ENCODE measurements at places on chromosomes 2 and 18.

DNA sequence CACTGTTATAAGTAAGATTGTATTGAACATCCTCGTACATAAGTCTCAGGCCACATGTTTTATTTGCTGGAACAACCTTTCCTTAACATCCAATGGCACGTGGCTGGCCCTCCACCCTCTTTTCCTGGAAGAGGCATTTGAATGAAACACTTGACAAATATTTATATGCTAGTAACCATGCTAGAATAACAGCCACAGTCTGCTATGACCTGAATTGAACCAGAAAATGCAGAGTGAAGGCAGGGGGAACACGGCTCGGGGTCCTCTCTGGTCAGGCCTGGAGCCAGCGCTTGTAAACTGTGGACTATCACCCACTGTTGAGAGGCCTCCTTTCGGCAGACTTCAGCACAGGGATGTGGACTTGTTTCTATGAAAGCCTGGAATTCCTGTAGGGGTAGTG is 198.2 kb upstream of the COPS8 start:
- no peak for DNase-seq

DNA sequence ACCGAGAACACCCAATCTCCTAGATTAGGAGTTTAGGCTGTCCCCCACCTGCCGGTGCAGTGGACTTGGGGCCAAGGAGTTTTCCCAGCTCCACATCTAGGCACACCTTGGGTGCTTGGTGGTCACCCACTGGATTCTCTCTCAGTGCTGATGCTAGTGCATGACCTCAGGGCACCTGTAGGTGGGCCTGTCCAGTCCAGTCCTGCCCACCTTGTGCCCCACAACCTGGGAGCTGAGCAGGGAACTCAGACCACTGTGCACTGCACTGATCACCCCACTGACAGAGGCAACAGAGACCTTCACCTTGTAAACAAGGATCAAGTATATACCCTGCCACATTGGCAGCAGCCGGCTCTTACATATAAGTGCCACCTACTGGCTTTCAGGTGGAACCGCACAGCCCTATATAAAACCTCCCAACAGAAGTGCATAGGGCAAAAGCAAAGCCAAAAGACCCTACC is 12.7 kb upstream of the CDH19 start:
- peak; percentile 15 for DNase-seq

DNA sequence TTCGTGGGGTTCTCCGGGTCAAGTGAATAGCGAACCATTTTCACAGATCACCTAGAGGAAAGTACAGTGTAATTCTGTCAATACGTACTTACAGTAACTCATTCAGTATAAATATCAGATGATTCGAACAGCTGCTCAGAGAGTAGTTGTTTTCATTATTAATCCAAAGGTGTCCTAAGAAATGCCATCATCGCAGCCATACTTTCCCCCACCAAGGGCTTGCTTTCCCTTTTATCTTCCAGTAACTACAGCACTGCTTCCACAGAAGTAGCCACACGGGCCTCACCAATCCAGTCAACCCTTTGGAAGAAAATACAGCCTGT is 4.5 kb upstream of the C18orf32 start:
- DNase-seq = no peak

GRCh38 chr2:164565359-164565758 is 55.9 kb downstream of the GRB14 start:
- DNase-seq = no peak

DNA sequence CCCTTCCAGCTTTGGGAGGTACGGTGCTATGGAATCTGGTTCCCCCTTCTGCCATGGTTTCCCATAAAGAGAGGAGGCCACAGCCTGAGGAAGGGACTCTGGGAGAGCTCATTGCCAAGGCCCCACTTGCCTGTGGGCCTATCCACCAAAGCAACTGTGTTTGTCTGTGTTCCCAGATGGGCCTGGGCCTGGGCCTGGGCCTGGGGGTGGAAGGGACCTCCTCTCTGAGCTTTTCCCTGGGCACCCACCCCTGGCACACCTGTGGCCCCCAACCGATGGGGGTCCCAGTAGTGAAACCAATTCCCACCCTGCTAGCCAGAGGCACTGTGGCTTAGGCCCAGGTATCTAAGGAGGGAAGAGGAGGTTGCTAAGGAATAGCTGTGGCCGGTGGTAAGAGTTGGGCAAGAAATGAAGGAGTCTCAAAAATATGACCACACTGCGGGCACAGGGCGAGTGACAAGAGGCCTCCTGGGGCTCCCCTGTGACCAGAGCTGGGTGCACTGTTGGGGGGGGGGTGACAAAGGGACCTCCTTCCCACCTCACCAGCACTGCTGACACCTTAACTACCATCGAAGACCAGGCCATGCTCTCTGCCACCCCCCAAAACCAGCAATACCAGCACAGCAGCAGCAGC is 4.9 kb upstream of the DUSP2 start:
- DNase-seq = no peak

- DNase-seq = no peak
Measured at GRCh38 chr2:204114295-204115136, 178.0 kb downstream of the ICOS start.

DNA sequence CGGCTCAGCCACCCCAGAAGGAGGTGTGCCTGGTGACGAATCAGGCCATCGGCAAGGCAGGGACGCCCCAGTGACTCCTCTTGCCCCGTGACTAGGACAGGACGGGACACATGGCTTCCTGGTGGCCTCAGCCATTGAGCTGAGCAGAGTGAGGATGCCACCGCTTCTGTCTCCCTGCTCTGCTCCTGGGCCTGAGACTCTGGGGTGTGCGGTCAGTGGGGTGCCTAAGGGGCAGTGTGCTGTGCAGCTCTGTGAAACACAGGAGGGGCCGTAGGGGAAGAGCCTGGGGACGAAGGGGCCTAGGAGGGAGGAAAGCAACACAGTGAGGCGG is 24.3 kb downstream of the IGFBP5 start:
- DNase-seq = no peak

DNA sequence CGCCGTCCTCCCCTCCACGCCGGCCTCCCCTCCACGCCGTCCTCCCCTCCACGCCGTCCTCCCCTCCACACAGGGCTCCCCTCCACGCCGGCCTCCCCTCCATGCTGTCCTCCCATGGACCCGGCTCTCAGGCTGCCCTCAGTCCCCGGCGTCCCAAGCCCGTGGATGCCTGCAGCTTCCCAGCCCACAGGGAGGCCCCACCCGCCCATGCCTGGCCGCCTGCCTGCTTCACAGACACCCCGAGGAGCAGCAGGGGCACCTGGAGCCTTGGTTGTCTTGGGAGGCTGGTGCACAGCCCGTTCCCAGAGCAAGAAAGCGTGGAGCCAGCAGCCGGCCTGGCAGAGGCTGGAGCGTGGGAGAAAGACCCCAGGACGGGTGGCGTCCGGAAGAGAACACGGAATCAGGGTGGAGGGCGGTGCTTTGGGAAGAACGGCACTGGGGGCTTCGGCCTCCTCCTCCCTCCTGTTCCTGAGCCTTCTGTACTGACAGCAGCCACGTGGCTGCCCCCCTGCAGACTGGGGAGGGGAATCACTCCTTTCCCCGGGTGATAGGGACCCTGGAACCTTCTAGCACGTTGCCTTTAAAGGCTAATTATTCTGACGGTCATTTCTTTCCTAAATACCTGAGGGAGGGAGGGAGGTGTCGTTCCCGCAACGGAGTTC is 26.2 kb upstream of the KCNG2 start:
- no peak for DNase-seq

GRCh38 chr2:155381436-155381835 is 682.9 kb downstream of the KCNJ3 start:
- no peak for DNase-seq

DNA sequence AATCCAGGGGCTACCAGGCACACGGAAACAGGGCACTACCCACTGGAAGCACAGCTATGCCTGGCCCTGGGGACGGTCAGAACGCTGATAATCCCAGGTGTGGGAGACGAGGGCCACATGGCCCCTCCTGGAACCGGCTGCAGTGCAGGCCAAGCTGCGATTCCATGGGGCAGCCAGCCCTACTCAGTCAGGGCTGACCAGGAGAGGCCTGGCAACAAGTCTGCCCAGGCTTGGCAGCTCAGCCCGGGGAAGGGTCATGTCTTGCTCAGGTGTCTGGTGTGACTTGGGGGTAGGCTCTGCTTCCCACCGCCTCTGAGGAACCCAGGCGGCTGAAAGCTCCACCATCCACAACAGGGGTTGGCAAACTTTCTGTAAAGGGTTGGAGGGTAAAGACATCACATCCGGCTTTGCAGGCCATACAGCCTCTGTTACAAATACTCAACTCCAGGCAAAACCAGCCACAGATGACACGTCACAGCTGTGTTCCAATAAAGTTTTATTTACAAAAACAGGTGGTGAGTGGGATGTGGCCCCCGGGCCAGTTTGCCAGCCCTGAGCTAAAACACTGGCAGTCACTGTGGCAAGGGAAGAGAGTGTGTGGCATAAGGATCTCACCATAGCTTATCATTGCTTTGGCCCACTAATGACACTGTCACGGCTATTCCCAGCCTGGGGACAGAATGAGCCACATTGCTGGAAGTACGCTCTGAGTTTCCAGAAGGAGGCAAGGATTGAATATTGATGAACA is 85.2 kb downstream of the NDUFA10 start:
- no peak for DNase-seq

DNA sequence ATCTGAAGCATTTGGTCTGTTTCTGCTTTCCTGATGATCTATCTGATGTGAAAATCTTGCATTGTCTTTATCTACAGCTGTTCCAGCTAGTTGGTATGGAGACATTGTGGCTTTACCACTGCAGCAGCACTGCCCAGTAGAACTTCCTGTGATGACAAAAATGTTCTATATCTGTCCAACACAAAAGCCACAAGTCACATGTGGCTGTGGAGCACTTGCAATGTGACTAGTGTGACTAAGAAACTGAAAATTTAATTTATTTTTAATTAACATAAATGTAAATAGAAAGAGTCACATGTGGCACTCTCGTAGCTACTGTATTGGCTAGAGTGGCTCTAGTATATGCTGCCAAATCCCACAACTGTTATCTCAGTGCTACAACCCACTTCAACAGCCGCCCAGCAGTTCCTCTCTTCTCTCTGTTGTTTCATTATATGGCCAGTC is 425.7 kb downstream of the SETBP1 start:
- DNase-seq = no peak

GRCh38 chr18:61595615-61596251 is 262.5 kb downstream of the CDH20 start:
- no peak for DNase-seq

DNA sequence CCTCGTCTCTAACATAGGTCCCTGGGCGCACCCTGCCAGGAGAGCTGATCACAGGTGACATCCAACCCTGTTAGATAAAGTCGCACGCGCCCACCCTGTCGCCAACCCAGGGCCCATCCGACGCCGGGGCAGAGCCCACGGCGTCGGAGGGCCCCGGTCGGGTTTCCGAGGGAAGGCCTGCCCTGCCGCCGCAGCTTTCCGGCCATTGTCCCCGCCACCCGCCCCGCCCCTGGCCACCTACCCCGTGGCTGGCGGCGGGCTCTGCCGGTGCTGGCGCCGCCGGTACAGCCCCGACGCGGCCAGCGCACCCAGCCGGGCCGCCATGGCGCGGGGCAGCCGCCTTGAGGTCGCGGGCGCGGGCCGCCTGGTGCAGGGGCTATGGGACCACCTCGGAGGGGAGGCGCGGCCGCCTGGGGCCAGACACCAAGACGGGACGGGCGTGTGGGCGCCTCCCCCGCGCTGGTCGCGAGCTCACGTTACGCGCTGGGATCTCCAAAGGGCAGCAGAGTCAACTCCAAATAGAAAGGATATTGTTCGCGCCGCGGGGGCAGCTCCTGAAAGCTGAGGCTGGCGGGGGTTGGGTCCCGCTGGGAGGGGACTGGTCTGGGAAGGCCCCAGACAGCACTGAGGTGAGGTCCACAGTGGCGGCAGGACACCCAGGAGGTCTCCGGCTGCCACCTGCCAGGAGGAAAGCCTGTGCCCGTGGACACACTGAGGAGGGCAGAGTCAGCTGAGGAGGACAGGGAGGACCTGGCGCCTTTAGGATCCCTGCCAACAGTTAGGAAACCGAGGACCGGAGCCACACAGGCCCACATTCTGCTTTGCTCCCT is 11.1 kb downstream of the LIMS2 start:
- DNase-seq = no peak

DNA sequence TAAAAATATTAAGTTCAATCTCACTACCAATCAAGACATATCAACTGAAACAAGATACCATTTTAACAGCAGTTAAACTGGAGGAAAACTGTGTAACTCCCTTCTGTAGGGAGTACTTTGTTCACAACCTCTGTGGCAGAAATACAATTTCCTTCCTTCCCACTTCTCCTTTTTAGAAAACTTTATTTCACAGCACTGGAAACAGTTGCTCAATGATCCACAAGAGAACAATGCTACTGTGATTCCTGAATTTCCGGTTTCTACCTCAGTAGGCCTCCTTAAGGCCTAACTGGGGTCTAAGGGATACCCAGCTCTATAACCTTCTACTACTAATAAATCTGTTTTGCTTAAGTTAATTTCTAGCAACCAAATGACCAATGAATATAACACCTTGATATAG is 14.1 kb downstream of the TLK1 start:
- DNase-seq = no peak

DNA sequence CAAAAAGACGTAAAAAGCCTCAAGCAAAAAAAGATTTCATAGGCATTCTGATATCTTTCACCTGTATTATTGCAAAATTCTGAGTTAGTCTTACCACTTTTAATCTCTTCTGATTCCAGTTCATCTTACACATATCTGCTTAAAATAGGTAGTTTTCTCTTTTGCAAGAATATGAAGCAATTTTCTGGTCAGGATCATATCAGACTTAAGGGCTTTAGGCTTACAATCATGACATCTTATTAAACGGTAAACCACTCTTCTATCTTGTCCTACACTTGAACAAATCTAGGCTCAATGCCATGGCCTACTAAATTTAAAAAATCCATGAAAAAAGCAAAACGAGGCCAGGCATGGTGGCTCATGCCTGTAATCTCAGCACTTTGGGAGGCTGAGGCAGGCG is 50.1 kb upstream of the GAREM1 start:
- no peak for DNase-seq

DNA sequence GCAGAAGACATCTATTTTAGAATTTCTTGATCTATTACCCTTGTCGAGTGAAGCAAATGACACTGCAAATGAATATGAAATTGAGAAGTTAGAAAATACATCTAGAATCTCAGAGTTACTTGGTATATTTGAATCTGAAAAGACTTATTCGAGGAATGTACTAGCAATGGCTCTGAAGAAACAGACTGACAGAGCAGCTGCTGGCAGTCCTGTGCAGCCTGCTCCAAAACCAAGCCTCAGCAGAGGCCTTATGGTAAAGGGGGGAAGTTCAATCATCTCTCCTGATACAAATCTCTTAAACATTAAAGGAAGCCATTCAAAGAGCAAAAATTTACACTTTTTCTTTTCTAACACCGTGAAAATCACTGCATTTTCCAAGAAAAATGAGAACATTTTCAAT is 370.4 kb downstream of the XIRP2 start:
- DNase-seq = no peak

GRCh38 chr2:3747032-3747654 is 43.8 kb downstream of the DCDC2C start:
- DNase-seq = no peak

- no peak for DNase-seq
Measured at GRCh38 chr2:181581534-181581933, 75.4 kb downstream of the CERKL start.

DNA sequence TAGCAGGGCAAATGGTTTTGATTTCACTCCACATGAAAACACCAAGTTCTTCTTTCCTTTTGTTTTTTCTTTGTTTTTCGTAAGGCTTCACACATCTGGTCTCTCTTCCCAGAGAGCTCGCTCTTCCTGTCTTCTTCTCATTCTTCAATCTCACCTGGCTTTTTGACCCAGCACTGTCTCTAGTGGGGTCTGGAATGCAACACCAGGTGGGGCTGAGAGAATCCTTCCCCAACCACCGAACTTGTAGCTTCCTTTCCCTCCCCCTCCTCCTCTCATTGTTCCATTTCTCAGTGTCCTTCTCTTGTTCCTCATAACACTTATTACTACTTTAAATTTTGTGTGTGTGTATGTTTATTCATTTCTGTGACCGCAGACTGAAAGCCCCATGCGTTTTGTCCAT is 13.5 kb upstream of the PIEZO2 start:
- no peak for DNase-seq

Measured in SHP77 (cell line).